ENCODE measurements at places on chromosomes 12 and 14.
A peak's percentile ranks its signal among the peaks of the same experiment; 100 is the strongest.

DNA sequence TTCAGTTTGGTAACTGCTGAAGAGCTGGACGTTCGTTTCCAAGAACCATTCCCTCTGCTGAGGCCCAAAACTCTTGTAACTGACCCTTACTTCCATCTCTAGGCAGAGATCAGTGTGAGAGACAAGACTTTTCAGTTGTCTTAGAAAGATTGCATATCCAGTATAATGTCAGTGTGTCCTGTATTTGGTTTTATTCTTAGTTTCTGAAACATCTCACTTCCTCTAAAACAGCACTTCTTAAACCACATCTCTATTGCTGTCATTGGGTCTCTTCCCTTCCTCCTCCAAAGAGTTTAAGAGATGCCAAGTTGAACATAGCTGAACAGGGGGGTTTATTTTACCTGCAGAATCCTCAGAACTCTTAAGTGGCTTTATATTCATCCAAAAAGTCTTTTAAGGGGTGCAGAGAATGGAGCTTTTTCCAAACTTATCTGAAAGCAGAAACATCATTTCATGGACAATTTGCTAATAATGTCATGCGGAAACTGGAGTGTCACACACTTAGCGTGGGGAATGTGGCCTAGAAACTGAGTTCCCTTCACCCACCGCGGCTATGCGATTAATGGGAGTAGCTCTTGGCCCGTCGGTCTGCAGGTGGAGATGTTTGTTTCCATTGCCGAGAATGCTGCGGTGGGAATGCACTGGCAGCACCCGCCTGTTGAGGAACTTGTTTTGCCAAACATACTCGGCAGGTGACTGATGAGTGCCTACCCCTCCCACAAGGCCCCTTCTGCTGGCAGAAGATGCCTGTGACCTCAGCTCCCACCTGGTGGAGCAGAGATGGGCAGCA is 148.2 kb downstream of the ADGRD1 start:
- DNase-seq, result no peak

GRCh38 chr14:23348297-23348655 is 4.4 kb downstream of the SLC22A17 start:
- no peak for DNase-seq

GRCh38 chr12:68231691-68232090 is 6.1 kb upstream of the IL26 start:
- DNase-seq, result no peak

DNA sequence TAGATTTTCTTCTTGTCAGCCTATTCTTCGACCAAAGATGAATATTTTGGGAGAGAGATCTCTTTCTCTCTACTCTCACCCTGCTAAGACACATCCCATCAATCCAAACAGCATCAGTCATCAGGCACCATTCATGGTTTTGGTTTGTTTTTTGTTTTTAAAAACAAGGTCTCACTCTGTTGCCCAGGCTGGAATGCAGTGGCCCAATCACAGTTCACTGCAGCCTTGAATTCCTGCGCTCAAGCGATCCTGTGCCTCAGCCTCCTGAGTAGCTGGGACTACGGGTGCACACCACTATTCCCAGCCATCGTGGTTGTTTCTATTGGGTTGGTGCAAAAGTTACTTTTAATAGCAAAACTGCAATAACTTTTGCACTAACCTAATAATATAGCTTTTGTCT is 14.4 kb upstream of the ITPR2 start:
- no peak for DNase-seq

- DNase-seq, result peak; percentile 11
Observed at GRCh38 chr12:115103884-115104883, 420.2 kb upstream of the TBX3 start.

DNA sequence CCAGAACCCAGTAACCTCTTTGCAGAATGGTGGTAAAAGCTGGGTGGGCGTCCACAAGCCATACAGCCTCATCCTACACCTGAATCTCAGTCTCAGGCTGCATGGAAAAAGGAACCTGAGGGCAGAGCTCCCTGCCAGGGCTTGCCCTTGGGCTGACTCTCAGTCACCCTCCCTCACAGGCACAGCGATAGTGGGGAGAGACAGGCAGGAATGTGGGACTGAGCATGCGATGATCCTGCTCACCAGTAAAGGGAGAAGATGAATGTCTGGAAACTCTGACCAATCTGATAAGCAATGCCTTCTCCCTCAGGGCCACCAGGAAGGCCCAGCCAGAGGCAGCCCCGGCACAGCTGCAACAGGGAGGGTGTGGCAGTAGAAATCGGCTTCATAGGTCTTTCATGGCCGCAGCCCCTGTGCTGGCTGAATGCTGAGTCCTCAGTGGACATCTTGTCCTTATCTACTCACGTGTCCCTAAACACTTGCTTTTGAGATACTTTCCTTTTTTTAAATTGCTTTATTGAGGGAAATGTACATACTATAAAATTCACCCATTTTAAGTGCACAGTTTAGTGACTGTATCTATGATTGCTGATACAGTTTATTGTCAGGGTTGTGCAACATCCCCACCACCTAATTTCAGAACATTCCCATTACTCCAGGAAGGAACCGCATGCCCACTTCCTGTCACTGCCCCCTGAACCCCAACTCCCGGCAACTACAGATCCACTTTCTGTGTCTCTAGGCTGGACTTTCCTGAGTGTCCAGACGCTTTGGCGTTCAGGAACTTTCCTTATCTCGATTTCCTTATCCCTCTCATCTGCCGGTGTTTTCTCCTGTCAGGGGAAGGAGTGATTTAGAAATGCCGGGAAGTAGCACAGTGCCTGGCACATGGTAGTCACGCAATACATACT is 258.1 kb downstream of the PCNX1 start:
- DNase-seq, result peak; percentile 60

- no peak for DNase-seq
Observed at GRCh38 chr12:30764251-30764650, 9.5 kb upstream of the CAPRIN2 start.

DNA sequence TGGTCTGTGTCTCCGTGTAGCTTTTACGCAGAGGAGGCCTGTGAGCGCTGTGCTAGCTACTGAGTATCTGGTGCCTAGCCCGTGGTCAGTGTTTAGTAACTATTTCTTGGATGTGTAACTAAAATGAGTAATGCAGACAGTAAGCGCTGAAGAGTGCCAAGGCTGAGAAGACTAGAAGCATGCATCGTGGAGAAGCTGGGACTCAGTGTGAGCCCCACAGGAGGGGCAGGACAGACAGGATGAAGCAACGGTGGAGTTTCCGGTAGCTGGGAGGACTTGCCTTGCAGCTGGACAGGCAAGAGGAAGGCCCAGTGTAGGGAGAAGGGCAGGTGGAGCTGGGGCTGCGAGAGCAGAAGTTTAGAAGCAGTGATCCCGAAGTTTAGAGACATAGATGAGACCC is 233.4 kb upstream of the FKBP4 start:
- no peak for DNase-seq
